ENCODE measurements at places on chromosomes 7 and 10.
A peak's percentile ranks its signal among the peaks of the same experiment; 100 is the strongest.

GRCh38 chr10:29784175-29784773, 149.5 kb upstream of the SVIL start:
- DNase-seq = peak; percentile 96

DNA sequence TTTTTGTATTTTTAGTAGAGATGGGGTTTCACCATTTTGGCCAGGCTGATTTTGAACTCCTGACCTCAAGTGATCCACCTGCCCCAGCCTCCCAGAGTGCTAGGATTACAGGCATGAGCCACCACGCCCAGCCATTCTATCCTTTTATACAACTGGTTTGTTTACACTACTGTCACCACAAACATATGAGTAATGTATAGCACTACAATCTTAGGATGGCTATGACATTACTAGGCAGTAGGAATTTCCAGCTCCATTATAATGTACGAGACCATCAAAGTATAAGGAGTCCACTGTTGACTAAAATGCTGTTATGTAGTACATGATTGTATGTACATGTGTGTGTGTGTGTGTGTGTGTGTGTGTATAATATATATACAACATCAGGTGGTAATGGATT, 1126.1 kb upstream of the LRRN3 start:
- DNase-seq = no peak

DNA sequence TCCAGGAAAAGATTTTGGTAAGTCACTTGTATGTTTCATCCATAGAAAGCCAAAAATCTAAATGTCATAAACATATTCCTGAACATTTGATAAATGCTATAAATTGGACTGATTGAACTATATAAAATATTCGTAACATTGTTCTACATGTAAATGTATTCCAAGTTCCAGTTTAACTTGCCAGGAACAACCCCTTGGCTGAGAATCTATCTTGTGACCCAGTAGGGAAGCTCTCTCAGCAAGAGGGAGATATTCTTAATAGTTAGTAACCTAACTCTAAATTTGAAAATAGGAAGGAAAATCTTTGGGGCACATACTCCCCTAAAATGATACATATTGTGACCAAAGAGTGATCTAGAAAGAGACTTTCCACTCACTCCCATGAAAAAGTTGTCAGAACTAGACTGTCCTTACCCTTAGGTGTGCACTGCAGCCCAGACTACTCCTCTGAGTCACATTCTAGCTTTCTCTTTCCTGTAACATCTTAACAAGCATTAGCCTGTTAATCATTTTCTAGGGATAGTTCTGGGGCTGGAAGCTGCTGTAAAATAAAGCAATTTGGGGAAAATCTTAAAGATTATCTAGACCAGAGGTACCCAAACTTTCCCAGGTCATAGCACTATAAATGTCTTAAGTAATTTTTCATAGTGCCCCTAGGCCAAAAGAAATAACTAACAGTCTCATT, 73.7 kb upstream of the SKAP2 start:
- DNase-seq = peak; percentile 18

DNA sequence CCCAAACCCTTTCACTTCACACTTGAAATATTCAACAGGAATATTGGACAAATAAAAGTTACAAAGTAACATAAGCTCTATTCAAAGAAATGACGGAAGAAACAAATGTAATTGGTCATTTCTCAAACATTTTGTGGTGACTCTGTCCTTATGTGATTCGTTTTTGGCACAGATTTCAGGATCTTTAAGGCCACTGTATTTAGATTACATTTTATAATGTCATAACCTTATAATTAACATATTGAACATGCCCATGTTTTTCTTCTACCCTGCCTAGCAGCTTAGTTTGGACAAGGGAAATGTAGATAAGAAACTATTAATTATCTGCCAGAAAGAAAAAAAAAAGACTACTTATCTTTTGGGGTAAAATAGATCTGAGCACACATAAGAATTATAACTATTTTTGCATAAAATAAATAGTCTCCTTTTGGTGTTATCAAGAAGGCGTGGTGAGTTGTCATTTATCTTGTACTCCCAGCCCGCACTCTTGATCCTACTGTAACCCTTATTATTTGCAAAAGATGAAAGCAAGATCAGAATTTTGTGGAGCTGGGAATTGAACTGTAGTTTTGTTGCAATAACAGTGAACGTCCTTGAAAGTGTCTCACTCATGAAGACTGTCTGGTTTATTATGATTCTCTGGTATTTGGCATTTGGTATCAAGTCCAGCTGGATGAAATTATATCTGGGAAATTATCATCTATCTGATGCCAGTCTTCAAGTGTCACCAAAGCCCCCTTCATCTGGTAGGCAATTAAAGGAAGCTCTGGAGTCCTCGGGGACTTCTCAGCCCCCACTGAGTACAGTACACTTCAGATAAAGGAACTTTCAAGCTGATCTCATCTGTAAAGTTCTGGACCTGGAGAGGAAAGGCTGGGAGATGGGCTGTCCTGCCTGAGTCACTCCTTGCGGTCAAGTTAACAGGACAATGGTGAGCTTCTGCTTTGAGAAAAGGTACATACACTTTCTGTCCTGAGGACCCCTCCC, 175.7 kb upstream of the INHBA start:
- DNase-seq = peak; percentile 21

- DNase-seq = peak; percentile 62
Measured at GRCh38 chr10:132397036-132397541, at the start of gene PWWP2B. Gene PWWP2B, plus strand, starts transcription at chr10:132397200. Its CDS starts 27 bp downstream, at chr10:132397227.

DNA sequence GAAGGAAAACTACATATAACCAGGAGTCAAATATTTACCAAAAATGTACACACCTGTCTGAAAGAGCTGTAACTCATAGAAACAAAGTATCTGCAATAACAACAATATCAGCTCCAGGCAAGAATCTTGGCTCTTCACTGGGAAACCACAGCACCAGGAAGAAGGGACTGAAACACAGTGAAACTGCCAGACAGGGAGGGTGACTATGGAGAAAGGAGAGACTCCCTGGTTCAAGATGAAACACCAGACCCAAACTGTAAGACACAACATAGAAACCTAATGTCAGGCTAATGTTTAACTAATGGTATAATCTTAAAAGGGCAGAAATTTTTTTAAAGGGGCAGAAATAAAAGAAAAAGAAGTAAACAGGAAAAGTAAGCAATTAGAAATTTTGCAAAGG, 11.5 kb upstream of the TAS2R39 start:
- DNase-seq = no peak

DNA sequence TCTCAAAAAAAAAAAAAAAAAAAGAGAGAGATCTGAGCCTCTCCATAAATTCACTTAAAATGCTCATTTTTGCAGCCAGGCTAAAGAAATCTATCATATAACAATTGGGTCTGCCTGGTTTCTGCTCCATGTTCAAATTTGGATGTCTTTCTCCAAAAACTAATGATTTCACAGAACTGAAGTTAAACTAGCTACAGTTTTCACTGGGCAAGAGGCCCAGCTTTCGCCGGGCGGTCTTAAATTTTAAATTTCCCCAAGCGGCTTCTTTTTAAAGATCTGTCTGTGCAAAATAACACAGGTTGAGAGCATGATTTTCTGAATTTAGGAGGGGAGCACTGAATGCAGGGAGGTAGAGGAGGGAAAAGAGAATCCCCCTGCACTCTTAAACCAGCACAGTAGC, 603.4 kb downstream of the KCNMA1 start:
- DNase-seq = no peak

- DNase-seq = no peak
Measured at GRCh38 chr10:67808704-67809103, 29.3 kb downstream of the DNAJC12 start.

DNA sequence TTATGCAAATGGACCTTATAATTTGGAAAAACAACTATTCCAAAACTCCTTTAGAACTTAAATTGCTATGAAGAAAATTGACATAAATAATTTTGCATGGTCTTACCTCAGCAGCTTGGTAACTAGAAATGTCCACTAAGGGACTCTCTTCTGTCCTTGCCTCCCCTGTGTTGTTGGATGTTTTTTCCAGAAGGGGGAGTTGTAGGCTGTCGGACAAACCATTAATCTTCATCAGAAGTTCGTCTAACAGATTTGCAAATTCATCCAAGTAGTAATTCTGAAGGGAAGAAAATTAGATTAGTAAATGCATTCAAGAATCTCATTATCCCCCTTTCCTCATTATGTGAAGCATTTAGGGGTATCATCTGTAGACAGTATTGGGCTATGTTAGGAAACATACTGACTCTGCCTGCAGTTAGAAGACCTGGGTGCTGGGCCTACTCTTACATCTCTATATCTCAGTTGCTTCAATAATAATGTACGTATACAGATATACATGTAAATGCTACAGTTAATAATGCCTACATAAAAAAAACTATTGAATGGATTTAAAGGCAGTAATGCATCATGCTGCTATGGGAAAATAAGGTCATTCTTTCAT, 155.6 kb downstream of the PKD1L1 start:
- DNase-seq = no peak

GRCh38 chr10:35184527-35185171, 58.0 kb downstream of the CREM start:
- no peak for DNase-seq

- DNase-seq = no peak
Measured at GRCh38 chr10:71467569-71468362, 71.0 kb downstream of the CDH23 start.

DNA sequence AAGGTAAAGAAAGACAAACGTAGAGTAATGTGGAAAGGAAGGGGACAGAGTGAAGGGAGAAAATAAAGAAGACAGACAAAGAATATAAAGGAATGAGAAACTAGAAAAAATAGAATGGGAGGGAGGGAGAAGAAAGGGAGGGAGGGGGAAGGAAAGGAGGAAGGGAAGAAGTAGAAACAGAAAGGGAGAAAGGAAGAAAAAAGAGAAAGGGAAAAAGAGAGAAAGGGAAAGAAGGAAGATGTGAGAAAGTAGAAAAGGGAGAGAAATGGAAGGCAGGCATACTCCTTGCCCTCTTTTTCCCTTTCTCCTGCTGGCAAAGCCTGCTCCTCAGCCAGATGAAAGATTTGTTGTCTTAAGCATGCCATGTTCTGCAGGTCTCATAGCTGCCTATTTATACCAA, 1137.8 kb upstream of the C7orf33 start:
- DNase-seq = no peak

- no peak for DNase-seq
Measured at GRCh38 chr10:100109670-100110069, 28.0 kb upstream of the CPN1 start.

- DNase-seq = peak; percentile 35
Measured at GRCh38 chr7:88111140-88111743, 108.6 kb downstream of the SRI start.

DNA sequence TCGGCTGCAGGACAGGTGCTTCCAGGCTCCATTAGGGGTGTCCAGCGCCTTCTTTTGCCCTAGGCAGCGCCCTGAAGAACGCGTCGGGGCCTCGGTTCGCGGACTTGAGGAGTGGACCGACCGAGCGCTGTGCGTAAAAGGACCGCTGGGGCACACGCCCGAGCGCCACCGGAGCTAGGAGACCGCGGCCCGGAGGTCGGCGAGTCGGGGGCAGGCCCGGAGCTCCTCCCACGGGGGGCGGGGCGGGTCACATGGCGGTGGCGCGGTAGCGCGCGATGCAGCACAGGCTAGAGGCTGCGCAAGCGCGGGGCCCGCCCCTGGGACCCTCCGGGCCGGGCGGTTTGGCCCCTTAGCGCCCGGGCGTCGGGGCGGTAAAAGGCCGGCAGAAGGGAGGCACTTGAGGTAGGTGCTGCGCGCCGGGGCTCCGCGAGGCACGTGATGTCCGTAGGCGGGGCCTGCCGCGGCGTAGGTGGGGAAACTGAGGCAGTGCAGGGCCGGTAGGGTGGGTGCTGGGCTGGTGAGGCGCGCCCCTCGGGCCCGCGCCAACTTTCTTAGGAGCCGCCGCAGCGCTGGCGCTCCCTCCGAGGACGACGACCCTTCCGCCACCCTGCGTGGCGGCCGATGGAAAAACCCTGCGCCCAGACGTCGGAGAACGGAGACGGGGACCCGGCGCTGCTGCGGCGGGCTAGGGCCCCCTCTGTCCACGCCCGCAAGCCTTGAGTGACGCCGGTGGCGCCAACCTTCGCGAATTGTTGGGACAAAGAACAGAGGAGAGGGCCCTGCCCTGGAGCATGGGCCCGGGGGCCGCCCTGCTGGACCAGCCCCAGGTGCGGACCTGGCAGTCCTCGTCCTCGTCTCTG, at the start of gene PRXL2A:
TSS of gene PRXL2A (plus strand) at position 310 of the 860 bp plus-strand sequence. CDS start 11,917 bp downstream, outside the sequence.
- peak; percentile 11 for DNase-seq

DNA sequence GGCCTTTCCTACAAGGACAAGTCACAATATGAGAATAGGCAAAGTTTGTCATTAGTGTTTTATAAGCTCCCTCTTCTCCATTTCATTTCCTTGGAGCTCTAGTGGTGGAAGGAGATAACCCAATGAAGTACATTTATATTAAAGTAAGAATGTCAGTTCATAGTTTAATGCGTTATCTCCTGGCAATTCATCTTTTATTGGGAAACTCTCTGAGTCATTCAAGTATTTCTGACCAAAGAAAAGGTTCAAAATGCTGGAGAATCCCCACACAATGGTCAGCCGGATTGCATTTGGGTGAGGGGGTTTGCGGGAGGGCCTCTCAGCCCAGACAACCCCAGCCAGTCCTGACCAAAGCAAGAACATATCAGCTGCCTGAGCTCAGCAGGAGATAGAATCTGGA, 321.5 kb upstream of the NRP1 start:
- DNase-seq = no peak

DNA sequence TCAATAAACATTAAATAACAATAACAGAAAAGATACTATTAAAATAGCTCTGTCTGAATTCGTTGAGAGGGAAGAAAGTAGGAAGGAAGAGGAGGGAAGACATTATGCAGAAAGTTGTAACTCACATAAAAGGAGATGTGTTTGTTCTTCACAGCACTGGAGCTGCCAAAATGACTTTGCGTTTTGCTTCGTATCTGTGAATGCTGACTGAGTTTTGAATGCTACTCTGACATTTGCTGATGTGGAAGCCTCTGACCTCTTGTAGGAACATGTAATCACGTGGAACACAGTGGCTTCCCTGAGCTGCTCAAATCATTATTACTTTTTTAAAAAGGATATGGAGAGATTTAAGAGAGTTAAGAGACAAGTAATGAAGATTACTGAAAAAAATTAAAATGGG, 15.6 kb upstream of the DGKI start:
- DNase-seq = no peak

- DNase-seq = no peak
Measured at GRCh38 chr7:113784956-113785355, 133.9 kb downstream of the PPP1R3A start.

- DNase-seq = no peak
Measured at GRCh38 chr7:90648834-90649233, 52.7 kb downstream of the CDK14 start.

DNA sequence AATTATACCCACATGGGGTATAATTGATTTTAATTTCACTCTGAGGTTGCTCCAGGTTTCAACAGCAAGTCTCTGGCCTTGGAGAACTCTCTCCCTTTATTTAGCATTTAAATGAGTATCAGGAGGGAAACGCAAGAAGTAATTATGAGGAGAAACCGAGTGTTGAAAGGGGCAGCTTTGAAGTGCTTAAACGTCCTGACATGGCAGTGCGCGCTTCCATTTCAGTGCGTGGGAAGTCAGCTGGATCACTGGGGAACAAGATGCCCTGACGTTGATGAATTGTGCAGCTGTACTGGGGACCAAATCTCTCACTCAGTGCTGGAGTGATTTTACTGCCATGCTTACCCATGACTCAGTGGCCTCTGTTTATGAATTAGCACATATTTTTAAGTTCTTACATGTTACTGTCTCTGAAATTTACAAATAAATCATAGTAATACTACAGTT, 106.0 kb upstream of the PRR15 start:
- peak; percentile 26 for DNase-seq

Data from AG08395 (cell line).